ENCODE measurements at places on chromosomes 5 and 9.

- DNase-seq, result no peak
These were observed 100.4 kb downstream of the SGCD start for GRCh38 chr5:156427315-156427714.

DNA sequence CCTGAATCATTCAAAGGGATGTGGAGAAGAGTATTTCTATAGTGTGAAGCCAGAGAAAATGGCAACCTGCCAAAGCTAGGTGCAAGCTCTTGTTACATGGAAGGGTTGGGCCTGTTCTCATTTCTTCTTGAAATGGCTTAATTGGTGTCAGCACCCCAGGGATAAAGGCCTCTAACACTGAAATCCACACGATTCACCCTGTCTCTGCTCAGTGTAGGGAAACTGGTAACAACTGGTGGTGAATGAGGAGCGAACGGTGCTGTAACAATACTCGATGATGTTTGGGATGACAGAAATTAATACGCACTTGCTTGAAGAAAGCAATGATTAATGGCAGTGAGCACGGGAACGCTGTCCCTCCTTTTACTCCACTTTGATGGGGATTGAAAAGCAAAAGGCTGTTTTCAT is 16.2 kb downstream of the PBX3 start:
- no peak for DNase-seq

- DNase-seq, result no peak
These were observed 102.7 kb downstream of the EHMT1 start for GRCh38 chr9:137721479-137721878.

DNA sequence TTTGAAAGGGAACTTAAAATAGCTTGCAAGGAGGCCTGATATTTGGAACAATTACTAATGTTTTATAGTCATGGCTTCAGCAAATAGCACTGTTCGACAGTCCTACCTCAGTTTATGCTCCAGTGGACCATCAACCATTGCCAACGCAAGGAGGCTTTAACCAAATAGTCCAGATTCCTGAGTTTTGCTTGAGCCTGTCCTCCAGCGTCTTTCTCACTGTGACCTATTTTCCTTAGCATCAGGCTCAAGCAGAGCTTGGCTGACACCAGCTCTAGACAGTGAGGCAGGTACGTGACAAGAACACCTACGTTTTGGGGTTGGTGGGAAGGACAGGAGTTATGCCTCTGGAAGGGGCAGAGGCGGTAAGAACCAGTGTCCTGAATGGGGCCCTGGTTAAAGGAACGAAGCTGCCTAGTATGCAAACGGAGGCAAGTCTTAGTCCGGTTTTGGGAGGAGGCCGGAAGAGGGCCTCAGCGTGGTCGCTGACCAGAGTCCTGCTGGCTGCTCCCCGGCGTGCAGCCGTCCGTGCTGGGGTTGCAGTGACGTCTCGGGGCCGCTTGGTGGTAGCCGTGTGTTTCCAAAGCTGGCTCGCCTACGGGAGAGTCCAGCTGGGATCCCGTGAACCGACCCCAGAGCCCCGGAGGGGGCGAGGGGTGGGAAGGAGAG is 998 bp upstream of the FGF18 start:
- peak; percentile 85 for DNase-seq

DNA sequence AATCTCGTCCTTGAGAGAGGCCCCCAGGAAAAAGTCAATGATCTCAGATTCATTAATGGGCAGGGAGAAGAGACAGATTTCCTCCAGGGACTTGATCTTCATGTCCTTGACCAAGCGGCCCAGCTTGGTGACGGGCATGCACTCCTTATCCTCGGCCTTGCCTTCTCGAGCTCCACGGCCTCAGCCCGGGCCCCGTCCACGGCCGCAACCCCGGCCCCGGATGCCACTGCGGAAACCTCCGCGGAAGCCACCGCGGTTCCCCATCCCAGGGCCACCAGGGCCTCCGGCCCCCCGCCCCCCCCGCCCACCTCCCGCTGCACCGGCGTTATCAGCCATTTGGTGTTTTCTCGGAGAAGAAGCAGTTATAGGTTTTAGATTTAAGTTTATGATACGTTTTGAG is 18.3 kb downstream of the INVS start:
- DNase-seq, result no peak

GRCh38 chr9:8684978-8685708 is 885.6 kb upstream of the DMAC1 start:
- no peak for DNase-seq

GRCh38 chr9:73050065-73050816 is 97.4 kb upstream of the ALDH1A1 start:
- no peak for DNase-seq

DNA sequence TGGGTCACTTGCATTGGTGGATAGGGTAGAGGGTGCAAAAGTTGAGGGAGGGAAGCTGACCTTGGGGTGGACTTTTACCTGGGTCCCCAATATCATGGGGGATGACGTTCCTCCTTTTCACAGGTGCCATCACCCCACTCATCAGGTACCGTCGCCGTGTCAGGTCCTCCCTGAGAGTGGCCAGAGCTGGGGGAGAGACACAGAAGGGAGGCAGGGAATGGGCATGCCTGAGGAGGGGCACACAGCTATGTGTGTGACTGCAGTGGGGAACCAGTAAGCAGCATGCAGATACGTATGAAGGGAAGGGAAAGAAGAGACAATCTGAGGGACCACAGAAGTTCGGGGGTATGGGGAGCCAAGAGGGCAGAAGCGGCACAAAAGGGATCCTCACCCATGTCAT is 6.5 kb downstream of the CREB3 start:
- DNase-seq, result no peak

GRCh38 chr5:428219-428618 is 14.8 kb upstream of the EXOC3 start:
- DNase-seq, result no peak

DNA sequence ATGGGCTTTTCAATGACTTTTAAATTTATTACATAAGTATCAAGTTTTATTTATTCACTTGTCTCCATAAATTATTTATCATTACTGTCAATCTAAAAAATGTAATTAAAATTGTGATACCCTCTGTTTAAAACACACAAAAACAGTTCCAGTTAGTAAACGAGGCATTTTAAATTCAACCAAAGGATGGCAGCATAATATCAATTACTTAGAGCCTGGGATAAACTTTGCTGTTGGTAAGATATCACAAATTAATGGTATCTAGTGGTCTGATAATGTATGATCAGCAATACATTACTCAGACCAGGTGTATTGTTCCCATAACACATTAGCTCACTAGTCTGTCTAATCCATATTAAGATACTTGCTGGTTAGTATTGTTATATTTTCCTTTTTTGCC is 9.6 kb upstream of the IFNE start:
- DNase-seq, result no peak

- no peak for DNase-seq
These were observed 95.8 kb downstream of the DOCK2 start for GRCh38 chr5:169732841-169733240.

DNA sequence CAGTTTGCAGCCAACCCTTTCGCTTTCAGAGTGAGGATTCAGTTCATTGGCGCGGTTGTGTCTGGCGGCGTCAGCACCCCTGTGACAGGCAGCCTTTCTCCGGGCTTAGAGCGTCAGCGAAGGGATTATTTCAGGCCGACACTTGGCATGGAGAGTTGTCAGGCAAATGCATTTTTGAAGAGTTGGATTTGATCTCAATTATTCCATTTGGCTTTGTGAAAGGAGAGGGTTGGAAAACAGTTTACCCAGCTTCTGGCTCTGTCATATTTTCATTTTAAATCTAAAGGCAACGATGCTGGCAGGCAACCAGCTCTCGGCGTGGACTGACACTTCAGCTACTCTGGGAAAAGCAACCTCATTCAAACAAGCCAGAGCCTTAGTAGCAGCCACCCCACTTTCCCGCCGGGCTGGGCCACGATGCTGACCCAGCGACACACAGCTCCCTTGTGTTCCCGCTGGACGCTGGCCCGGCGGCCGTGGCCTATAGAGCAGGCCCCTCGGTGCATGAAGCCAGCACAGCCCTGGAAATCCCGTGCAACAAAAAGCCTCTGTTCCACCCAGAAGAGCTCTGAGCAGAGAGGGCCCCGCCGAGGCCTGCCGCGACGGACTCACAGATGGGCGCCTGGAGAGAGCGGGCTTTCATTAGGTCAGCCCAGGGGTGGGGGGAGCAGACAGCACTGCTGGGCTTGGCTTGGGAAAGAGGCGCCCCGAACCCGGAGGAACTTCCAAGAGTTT is 28.9 kb upstream of the LPCAT1 start:
- DNase-seq, result no peak

DNA sequence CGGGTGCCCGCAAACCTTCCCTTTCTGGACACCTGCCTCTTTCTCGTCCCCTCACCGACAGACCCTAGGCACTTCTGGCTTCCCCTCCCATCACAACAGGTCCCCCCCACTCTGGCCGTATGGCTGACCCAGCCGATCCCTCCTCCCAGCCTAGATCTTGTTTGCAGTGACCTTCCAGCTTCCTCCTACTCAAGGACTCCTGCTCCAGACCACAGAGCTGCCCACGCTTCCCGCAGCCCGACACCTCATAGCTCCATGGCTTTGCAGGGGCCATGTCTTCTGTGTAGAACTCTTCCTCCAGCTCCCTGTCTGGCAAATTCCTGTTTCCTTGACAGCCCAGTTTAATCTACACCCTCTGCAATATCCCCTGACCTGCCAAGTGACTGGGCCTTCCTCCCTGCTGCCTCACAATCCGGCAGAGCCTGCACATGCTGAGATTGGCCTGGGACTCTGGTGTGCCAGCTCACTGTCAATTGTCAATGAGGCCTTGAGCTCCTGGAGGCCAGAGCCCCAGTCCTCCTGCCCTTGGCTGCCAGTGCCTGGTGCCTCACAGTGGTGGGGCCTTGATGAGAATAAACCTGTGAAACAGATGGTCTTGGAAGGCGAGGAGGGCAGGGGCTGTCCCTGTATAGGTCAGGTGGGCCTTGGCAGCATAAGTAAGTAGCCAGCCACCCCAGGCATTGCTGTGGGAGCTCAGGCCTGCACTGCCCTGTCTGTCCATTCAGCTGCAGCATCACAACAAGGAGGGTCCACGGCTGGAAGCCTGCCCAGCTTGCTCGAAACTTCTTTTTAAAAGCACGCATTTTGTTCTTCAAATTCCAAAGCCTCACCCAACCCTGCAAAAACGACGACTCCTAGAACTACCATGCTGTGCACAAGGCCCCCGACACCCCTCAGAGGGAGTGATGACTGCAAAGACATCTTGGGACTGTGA is 50.5 kb downstream of the GADD45G start:
- DNase-seq, result no peak

GRCh38 chr9:15211815-15212495 is 95.1 kb downstream of the TTC39B start:
- DNase-seq, result no peak

- DNase-seq, result no peak
These were observed 120.0 kb downstream of the MCTP1 start for GRCh38 chr5:95164861-95165260.

- no peak for DNase-seq
These were observed 5.8 kb downstream of the PPP1R26 start for GRCh38 chr9:135485385-135485784.

GRCh38 chr5:174374206-174374605 is 328.7 kb downstream of the NSG2 start:
- DNase-seq, result no peak

GRCh38 chr5:112649882-112650281 is 87.8 kb upstream of the APC start:
- DNase-seq, result no peak

DNA sequence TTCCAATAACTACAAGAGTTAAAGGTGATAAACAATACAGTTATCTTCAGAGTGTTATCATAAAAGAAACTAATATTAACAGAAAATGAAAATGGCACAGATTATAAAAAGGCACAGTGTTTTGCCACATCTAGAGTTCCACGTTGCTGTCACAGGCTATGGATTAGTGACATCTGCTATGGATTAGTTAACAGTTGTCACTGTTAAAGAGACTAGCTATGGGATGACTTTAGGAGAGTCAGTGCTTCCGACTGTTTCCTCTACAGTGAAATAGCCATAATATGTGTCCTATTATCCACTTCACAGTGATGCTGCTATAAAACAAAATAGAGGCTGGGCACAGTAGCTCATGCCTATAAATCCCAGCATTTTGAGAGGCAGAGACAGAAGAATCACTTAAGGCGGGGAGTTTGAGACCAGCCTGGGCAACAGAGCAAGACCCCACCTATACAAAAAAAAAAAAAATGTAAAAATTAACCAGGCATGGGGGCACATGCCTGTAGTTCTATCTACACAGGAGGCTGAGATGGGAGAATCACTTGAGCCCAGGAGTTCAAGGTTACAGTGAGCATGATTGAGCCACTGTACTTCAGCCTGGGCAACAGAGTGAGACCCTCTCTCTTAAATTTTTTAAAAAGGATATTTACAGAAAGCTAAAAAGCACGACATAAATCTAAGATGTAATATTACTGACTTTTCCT is 19.7 kb downstream of the MAPKAP1 start:
- no peak for DNase-seq

DNA sequence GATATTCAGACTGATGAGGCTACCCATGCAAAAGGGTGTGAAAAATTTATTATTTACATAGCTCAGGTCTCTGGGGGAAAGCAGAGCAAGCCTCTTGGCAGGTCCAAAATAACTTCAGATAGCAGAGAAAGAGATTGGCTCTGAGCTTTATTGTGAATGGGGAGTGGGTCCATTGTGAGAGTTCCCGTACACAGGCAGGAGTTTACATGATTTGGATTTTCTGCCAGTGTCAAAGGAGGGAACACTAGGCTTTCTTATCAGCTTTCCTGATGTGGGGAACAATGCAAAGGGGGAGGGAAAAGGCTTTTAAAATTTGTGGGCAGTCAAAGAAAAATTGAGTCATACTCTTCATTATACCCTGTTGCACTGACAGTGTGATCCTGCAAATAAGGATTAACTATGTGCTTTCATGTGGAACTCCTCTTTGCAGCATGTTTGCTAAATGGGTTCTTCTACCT is 615.0 kb upstream of the RIOK2 start:
- DNase-seq, result no peak

DNA sequence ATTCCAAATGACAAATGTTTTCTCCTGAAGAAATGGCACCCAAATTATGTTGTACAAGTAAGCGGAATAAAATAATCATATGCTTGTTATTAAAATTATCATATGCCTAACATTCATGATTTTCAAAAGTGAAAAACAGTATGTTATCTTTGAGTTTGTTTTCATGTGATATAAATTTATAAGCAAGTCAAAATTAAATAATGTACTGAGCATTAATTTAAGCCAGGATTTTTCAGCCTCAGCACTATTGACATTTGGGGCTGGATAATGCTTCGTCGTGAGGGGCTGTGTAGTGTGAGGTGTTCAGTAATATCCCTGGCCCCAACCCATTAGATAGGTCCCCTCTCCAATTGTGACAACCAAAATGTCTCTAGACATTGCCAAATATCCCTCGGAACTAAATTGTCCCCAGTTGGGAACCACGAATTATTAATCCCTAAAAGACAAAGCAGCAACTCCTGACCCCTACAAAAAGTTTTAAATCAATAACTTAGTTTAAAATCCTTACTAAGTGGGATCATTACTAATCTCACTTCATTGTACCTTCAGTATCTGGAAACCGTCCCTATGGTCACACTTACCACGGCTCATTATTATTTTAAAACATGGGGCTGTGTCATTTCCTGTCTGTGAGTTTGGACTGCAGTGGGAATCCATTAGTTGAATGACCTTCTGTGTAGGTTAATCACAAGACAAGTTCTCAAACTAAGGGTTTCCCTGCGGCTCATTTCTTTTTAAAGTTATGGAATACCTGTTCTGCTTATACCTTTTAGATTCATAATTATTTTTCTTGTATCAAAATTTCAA is 1.3 kb upstream of the NNT start:
- no peak for DNase-seq

GRCh38 chr9:84187090-84187489 is 153.5 kb downstream of the SLC28A3 start:
- no peak for DNase-seq
